ENCODE measurements at places on chromosomes 7 and 10. TPM values are rescaled to one million over a fixed set of nuclear protein-coding genes. Genes with fewer than 3 reads are reported as not detected.

GRCh38 chr10:119119400-119119799 is 15.5 kb downstream of the DENND10 start:
- no peak for DNase-seq

DNA sequence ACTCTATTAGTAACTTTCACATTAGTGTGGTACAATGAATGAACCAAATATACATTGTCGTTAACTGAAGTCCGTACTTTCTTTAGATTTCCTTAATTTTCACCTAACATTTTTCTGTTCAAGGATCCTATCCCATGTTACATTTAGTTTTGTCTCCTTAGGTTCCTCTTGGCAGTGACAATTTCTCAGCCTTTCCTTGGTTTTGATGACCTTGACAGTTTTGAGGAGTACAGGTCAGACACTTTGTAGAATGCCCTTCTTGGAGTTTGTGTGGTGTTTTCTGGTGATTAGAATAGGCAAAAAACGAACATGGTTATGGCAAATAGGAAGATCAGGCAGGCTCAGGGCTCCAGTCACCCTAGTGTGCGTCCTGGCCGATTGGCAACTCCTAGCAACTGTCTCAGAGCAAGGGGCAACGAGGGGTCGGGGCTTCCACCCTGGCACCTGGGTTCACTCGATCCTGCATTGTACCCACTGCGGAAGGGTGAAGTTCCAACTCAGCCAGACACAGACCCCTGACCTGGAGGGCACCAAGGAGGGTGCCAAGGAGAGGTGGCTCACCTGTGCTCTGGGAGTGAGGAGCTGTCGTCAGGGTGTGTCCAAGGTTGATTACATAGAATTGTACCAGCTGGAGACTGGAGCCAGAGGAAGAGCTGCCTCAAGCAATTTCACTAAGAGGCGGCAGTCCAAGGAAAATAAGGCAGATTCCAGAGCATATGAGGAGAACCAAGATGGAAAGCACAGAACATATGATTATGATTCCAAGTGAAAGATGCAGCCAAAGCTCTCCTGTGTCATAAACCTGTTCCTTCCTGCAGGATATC is 37.5 kb downstream of the PAPSS2 start:
- DNase-seq = no peak

DNA sequence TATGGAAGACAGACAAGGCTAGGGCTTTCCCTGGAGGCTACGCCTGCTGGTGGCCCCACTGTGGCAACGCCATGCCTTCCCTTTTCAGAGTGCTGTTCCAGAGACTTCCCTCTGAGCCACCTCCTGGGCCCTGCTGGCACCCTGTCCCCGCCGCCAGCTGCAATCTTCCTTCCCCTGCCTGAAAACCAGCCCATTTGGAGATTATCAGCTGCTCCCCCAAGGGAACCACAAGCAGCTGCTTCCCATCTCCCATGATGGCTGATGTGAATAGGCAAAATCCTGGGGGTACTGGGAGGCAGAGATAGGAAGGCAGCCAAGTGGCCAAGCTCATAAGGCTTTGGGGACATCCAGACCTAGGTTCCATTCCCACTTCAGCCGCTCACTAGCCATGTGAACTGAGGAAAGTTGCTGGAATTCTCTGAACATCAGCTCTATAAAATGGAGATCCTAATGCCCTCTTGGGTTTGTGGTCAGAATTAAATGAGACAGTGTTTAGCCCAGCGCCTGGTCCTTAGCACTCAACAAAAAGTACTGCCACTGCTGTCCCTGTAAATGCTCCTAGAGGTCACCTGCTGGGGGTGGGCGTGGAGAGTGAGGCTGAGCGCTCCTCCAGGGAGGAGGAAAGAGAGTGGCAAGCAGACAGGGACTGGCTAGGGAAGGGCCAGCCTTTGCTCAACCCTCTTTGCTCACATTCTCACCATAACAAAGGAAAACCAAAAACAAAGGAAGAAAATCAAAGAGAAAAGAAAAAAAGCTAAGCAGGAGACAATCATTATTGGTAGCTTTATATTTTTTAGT is 5.9 kb downstream of the TSPAN33 start:
- DNase-seq = no peak

NEURL1 gene
- 23.6 TPM for total RNA-seq
